ENCODE measurements at places on chromosomes 2 and 18.

- no peak for DNase-seq
These were observed 5.5 kb upstream of the ARL4C start for GRCh38 chr2:234502285-234502918.

DNA sequence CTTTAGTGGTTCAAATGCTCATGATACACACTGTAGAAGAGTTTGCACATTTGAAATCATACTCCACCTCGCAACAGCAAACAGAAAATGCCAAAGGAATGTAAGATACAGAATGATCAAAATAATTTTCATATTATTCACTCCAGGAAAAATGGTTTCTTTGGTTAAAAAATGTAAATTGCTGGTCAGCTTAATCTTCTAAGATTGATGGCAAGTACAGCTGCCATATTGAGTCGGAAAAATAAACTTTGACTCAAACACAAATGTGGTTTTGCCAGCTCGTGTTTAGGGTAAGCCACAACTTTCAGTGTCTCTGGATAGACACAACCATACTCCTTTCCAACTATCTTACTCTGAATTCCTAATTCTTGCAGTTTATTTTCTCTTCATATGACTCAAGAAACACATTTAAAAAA lies 154.9 kb upstream of the SMIM21 start:
- no peak for DNase-seq

DNA sequence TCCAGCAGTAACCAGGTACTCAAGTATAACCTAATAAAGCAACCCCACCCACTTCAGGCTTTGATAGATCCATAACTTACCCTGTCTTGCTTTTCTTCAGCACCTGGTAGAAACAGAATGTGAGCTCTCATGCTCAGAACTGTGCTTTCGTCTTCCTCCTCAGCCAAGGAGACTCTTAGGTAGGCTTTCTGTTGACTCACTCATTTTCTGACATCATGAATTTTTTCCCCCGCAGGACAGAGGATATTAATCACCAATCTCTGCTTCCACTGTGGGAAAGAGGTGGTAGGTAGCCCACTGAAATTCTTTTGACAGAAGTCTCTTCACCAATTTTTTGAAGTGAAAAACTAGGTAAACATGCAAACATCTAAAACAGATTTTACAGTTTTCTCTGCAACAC lies 241.2 kb upstream of the KCNJ3 start:
- DNase-seq: no peak

DNA sequence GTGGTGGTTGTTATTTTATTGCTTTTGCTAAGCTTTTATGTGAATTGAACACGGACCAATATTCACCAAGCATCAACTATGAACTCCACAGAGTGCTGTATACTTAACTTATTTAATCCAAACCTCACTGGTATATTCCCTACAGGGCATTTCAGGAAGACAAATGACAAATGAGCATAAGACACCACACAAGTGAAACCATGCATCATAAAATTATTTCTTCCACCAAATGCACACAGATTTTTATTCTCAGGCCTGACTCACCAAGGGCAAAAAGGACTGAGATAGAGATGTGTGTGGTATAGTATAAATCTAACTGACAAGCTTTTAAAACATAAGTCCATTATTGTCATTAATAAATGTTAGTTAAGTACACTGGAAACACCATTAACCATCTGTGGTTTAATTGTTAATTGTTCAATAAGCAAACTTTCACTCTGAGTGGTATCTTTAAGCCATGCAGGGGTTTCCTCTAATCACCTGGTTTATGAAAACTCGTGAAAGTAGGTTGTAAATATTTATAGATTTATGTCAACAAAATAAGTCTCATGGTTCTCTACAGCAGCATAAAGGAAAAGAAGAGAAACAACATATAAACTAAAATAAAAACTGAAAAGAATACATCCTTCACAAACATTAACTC lies 77.6 kb upstream of the CRIM1 start:
- DNase-seq: no peak

DNA sequence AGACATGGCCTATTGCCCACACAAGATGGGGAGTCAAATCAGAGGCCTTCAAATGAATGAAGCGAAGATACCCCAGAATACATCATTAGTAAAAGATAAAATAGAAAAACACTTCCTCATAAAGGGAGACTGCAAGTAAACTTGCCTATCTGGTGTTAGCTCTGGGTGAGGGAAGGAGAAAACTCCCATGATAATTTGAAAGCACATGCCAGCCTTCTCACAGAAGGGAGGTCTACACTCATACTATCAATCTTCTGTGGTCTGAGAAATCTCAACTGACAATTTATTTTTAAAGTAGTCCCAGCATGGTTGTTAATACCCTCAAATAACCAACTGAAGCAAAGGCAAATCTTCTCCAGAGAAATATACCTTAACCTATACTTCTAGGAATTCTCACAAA lies 75.4 kb downstream of the EXOC6B start:
- DNase-seq: no peak

- DNase-seq: no peak
These were observed 84.1 kb upstream of the NCKAP5 start for GRCh38 chr2:133652398-133652797.

- DNase-seq: no peak
These were observed 1061.6 kb upstream of the FAM98A start for GRCh38 chr2:34660741-34661140.

- DNase-seq: no peak
These were observed 22.1 kb downstream of the IKZF2 start for GRCh38 chr2:213129311-213129710.

- DNase-seq: no peak
These were observed 87.6 kb downstream of the ALPK2 start for GRCh38 chr18:58541146-58541788.

- DNase-seq: no peak
These were observed 161.5 kb downstream of the PHLPP1 start for GRCh38 chr18:62876828-62877227.

DNA sequence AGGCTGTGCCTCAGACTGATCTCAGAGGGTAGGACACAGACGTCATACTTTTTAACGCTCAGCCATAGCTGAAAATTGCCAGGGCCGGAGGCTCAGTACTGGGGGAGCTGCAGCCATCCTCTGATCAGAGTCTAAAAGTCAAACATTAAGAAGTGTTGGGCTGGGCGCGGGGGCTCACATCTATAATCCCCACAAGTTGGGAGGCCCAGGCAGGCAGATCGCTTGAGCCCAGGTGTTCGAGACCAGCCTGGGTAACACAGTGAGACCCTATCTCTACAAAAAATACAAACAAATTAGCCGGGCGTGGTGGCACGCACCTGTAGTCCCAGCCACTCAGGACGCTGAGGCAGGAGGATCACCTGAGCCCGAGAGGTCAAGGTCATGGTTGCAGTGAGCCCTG lies 48.8 kb downstream of the FAM178B start:
- no peak for DNase-seq

GRCh38 chr2:127909019-127909418 lies 23.3 kb upstream of the AMMECR1L start:
- no peak for DNase-seq

DNA sequence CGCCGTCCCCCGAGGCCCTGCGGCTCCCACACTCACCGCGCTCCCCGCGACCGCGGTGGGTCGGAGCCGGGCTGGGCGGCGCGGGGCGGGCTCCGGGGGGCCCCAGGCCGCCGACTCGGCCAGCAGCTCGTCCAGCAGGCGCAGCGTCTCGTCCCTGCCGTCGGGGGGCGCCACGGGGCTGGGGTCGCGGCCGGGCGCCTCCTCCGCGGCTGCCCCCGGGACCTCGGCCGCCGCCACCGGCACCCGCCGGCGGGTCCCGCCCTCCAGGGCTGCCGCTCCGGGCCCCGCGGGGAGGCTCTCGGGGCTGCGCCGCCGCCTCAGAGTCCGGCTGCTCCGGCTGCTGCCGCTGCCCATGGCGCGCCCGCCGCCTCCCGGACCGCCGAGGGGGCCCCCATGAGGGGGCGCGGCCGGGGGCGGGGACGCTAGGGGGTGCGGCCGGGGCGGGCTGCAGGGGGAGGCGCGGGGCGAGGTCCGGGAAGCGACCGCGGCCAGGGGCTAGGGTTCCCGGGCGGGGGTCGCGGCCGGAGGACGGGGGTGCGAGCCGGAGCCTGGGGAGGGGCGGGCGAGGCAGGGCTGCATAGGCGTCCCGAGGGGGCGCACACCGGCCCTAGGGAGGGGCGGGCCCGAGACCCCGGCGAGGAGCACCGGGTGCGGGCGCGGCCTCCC lies at the start of gene CYS1:
Gene CYS1, minus strand, starts transcription at position 542 of the 666 bp plus-strand sequence. Its CDS starts 188 bp downstream, at position 354.
- peak; percentile 25 for DNase-seq

GRCh38 chr18:63046375-63046774 lies 273.2 kb downstream of the BCL2 start:
- DNase-seq: no peak

DNA sequence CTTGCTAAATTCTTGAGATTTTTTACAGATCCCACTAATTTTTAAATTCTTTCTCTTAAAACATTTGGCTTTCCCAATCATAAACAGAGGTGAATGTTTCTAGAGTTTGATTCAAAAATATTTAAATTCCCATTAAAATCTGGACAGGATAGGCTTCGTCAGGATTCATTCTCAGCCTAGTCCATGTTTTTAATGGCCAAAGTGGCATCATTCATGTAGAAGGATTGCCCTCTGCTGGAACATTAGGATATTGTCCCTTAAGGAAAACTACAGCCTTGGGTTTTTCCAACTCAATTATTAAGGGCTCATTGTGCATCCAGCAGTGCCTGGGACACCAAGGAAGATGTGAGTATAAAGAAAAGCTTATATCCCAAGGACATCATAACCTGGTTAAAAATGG lies 71.7 kb downstream of the TPGS2 start:
- DNase-seq: no peak

GRCh38 chr2:239257511-239257937 lies 143.3 kb downstream of the HDAC4 start:
- no peak for DNase-seq

GRCh38 chr2:238763471-238763995 lies 84.4 kb upstream of the TWIST2 start:
- DNase-seq: no peak

GRCh38 chr18:48455555-48456478 lies 46.6 kb upstream of the ZBTB7C start:
- peak; percentile 36 for DNase-seq

DNA sequence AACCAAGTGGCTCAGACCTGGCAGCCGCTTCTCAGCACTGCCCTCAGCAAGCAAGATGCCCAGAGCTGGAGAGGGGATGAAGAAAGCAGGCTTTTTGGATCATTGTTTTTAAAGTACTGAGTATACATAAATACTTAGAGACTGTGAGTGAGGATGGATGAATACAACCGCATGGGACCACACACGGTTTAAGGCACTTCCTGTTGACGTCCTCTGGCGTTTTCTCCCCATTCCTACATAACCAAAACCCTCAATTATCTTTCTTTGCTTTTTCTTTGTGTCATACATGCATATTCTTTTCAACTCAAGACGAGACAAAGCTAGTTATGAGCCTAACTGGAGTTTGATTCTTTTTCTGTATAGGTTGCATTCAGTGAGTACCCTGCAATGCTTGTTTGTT lies 198.4 kb downstream of the GALR1 start:
- DNase-seq: no peak

GRCh38 chr2:56102866-56103265 lies 80.9 kb upstream of the CCDC85A start:
- DNase-seq: no peak

GRCh38 chr18:53603276-53603675 lies 621.2 kb downstream of the MBD2 start:
- DNase-seq: no peak

GRCh38 chr2:108935271-108935741 lies 53.7 kb downstream of the EDAR start:
- DNase-seq: no peak

DNA sequence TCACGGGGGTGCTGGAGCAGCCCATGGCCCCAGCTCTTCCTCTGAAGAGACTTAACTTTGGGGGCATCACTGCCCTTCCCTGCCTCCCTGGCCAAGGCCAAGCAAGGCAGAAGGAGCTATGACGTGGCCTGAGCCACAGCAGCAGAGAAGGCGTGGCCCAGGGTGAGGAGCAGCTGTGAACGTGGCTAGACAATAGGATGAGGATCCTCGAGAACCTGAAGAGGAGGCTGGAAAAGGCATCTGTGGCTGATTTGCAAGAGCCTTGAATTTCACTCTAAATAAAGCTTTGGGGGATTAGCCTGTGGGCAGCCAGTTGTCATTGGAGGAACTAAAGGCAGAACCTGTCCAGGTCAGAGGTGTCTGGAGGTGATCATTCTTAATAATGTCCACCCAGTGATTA lies 652.9 kb upstream of the ID2 start:
- no peak for DNase-seq

DNA sequence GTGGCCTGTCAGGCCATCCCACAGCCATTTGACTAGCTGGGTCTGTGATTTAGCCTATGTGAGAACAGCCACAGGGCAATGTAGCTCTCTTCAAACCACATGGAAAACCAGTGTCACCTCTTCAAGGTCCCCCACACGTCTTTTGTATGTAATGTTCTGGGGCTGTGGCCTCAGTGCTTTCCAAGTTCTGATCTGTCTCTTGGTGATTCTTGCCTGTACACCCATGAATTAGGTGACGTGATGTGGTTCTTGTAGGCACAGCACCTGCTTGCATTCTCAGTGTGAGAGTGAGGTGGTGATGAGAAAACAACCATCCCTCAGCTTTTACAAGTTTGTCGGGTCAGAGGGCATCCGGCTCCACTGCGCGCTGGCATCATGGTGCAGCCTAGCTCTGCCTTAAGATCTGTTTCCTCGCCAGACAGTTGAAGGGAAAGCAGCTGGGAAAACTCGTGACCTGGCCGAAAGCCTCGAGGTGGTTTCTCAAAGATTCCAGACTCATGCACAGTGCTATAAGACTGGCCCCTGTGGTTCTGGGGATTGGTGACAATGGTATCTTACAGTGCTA lies 125.8 kb downstream of the TANC1 start:
- no peak for DNase-seq

- no peak for DNase-seq
These were observed 1740.2 kb upstream of the CELF4 start for GRCh38 chr18:39305766-39306165.

DNA sequence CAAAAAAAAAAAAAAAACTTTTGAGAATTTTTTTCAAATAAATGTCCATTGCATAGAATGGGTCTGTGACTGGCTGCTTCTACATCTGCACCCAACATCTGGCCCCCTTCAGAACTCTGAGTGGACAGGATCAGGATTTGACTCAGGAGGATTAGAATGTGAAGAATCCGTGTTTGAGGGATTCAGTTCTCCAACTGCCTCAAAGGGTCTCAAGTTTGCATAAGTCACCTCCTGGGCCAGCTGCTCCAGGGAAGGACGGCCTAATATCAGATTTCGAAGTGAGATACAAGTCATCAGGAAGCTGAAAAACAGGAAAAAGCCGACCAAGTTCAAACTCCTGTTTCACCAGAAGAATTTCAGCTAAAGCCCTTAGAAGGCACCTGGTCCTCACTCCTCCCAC lies 10.9 kb downstream of the MAT2A start:
- DNase-seq: no peak

- DNase-seq: no peak
These were observed 52.4 kb downstream of the TGFA start for GRCh38 chr2:70501215-70501614.

DNA sequence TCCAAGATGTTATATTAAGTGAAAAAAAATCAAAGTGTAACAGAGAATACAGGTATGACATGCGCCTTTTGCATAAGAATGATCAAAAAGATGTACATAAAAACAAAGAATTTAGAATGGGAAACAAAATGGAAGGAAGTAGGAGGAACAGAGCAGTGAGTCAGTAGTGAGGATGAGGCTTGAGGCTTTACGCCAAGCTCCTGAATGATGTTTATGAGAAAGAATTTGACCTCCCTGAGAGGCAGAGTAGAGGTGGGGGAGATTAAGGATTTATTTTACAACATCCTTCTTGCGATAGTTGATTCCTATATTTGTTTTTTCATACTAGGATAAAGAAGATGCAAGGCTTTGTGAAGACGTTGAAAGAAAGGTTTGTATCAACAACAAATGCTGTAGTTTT lies 81.4 kb downstream of the DCDC2C start:
- no peak for DNase-seq

- no peak for DNase-seq
These were observed 9.5 kb upstream of the MALL start for GRCh38 chr2:110124939-110125691.

Measured in stimulated activated CD4-positive, alpha-beta T cell treated with anti-CD3 and anti-CD28 coated beads, Interleukin-2, amount 100 ng/mL, for 24 hours (primary cell).